Forelimb muscle (tissue), 1 donor: ENCODE measurements at places on chromosomes 3 and 15. TPM values are rescaled to one million over a fixed set of nuclear protein-coding genes. Genes with fewer than 3 reads are reported as not detected.

The MNS1 gene
- polyA plus RNA-seq, result 5.4 TPM

DNA sequence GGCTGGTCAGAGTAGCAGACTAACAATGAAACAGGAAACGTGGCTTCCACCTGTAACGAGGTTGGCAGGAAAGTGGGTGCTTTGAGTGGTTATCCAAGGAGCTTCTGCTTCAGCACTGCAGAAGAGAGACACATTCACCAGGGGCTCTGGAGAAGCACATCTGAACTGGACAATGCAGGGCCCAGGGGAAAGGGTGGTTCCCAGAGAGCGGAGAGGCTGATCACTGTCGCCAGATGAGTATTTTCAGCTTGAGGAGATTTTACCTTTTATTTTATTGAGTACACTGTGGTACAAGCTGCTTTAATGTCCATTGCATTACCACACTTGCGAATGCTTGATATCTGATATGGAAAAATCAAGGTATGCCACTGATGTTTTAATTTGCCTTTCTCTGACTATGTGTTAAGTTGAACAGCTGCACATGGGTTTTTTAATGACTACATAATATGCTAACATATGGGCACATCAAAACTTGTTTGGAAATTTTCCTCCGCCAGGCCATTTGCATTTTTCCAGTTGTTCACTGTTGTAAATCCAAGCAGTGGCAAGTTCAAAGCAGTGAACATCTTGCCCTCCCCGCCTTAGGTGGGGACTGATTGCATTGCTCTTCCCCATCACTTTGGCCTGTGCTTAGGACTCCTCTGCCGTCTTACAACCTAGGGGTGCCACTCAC is 52.1 kb downstream of the LRTM1 start:
- no peak for DNase-seq

- DNase-seq, result peak; percentile 72
Observed at GRCh38 chr3:39383881-39384664, 903 bp downstream of the SLC25A38 start.

- no peak for DNase-seq
Observed at GRCh38 chr3:191563722-191564121, 102.8 kb downstream of the PYDC2 start.

DNA sequence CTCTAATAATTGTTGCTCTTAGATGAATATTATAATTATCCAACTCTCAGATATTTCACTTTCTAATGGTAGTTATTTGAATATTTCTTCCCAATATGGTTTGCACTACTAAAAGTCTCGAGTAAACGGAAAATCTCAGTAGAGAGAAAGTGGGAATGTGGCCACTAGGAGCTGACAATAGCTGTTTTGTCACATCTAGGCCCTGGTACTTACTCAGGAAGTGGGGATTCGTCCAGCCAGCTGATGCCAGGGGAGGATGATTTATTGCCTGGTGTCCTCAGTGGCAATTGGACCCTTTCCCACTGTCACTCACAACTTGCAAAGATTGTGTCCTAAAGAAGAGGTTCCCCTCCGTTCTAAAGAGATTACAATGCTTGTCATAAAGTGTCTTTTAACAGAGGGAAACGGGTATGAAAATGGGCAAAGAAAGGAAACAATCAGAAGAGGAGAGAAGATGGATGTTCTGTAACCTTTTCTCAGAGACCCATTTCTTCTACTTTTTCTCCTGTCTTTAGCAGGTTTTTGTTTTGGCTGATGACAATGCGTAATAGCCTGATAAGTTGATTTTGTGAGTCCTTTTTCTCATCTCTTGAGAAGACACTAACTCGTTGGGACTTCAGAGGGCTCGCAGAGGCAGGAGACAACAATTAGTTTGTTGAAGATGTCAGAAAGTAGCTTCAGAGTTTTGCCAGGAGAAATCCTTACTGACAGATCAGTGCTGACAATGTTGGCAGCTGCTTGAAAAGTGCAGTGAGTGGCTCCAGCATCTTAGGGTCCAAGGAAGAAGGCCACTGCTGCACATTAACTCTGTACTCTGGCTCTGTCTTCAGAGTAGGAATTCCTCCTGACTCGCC is 320.6 kb downstream of the MECOM start:
- DNase-seq, result no peak

The SHC4 gene
- 2.3 TPM for polyA plus RNA-seq

DNA sequence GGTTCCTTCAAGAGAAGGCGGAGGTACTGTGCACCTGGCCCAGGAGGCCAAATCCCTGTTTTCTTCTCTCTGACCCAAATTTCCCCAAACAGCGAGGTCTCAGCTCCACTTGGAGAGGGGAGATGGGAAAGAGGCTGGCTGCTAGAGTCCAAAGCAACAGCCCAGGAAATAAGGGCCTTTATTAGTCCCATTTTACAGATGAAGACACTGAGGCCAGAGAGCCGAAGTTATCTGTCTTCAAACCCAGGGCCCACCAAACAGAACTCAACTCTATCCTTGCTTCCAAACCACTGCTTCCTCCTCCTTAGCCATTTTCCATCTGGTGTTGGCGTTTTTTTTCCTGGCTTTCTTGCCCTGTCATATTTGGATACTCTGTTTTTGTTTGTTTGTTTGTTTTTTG is 22.0 kb upstream of the FLNB start:
- DNase-seq, result no peak

DNA sequence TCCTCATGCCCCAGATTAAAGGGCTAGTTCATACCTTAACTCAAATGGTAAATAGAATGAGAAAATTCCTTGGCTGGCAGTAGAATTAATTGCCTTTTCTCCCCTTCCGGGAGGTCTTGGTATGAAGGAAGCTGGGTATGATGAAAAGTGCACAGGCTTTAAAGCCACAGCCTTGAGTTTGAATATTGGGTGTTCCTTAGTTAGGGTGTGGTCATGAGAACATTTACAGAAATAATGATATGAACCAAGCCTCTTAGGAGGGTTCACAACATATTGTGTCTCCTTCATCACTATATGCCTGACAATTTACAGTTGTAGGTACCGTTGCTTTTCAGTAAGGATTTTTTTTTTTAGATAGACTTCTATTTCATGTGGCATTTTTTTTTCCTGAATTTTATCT is 48.1 kb downstream of the PYDC2 start:
- DNase-seq, result no peak

The WNT5A gene
- polyA plus RNA-seq, result 10.6 TPM

The CLDN18 gene
- polyA plus RNA-seq, result 0.39 TPM

GRCh38 chr3:67006460-67006859 is 8.4 kb downstream of the KBTBD8 start:
- DNase-seq, result no peak

DNA sequence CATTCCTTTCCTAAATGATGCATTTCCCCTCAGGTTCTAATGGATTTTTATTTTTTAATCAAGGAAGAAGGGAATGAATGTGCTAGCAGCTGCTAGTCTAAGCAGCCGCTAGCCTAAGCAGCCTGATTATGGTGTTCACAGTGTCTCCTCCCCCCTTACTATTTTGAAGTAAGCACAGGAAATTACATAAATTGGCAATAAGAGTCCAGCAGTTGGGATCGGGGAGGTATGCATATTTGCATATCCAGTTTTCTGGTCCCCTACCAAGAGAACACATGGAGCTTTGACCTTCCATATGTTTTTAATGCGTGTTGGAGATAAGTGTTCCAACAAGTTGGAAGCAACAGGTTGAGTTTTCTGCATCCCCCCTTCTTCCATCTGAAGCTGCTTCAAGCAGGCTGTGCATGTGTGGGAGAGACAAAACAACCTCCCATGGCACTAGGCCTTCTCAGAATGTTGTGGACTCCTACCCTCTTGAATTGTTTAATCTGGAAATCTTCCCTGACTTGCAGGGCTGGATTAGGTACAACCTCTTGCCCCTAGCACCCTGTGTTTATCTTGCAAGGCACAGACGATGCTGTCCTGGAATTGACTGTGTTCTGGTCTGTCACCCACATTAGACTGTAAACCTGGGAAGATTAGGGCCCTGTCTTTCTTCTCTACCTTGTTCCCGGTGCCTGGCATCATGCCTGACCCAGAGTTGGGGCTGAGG is 124.8 kb upstream of the LRIG1 start:
- peak; percentile 20 for DNase-seq

GRCh38 chr3:157067114-157067513 is 92.8 kb downstream of the CCNL1 start:
- no peak for DNase-seq

GRCh38 chr3:69182588-69183316 is 60.4 kb upstream of the LMOD3 start:
- no peak for DNase-seq

The SLC26A6 gene
- polyA plus RNA-seq, result 8.9 TPM

GRCh38 chr3:11364181-11364580 is 92.0 kb downstream of the ATG7 start:
- DNase-seq, result no peak

DNA sequence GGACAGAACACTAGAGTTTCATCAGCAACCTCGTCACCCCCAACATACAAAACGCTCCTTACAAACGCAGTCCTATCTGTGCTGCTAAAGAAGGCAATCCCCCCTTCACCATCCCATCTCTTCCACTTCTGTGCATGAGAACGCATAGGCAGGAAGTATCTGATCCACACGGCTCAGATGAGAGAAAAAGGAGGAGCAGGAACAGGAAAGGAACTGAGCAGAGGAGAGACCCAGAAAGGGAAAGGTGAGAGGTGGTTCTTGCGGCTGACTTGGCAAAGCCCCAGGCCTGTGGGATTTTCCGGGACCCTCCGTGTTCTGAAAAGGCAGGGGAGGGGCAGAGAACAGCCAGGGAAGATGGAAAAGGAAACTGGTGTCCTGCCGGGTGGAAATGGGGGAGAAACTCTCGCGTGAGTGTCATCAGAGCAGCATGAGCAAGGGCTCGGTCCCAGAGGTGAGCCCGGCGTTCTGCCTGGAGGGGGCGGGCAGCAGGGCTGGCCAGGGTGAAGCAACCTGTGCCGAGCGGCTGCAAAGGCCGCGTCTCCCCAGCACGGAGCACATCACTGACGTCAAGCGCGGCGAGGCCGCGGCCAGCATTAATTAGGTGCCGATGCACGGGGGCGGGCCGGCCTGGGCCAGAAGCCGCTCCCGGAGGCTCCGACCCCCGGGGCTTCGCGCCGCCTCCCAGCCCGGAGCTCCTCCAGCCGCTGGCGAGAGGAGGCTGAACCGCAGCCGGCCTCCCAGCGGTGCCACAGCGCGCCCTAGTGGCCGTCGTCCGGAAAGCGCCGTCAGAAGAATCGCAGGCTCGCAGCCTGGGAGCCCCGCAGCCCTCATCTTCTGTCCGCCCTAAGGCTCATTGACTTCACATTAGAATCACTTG is 35.8 kb downstream of the CPN2 start:
- peak; percentile 53 for DNase-seq
